ENCODE measurements at places on chromosomes 16 and 17.

- DNase-seq = peak; percentile 85
Observed at GRCh38 chr17:75109046-75109406, 743 bp upstream of the ARMC7 start.

DNA sequence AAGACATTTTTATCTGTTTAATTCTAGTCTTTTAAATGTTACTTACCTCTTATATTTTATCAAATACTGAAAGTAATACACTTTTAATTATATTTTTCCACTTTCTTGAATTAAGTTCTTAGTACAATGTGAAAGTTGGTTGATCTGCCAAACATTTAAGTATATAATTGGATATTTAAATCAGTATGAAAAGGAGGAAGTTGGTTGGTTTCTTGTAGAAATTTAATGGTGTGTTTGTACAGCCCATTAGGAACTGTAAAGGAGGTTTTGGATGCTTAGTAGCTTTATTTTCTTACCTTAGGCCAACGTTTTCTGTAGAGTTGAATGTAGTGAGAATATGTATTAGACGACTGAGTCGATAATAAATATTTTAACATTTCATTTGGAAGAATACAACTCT is 5.4 kb downstream of the NFATC3 start:
- no peak for DNase-seq

- DNase-seq = no peak
Observed at GRCh38 chr17:65557349-65558310, 3.8 kb downstream of the AXIN2 start.

DNA sequence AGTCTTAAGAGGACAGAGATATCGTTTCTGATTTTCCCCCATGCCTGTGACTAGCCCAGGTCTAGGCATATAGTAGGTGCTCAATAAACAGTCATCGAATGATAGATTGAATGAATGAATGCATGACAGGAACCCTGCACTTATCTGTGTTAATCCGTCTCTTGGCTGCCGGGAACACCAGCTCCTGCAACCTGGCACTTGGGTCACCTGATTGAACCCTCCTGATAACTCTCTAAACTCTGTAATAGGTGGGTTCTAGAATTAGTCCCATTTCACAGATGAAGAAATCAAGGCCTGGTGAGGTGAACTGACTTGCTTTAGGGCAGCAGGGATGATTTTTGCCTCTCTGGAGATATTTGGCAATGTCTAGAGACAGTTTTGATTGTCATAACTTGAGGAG is 43.7 kb downstream of the ABCC1 start:
- no peak for DNase-seq

Data from endodermal cell (in vitro differentiated cells).